NAMALWA (cell line): ENCODE measurements at places on chromosomes 1 and 21.
A peak's percentile ranks its signal among the peaks of the same experiment; 100 is the strongest.

GRCh38 chr1:26066160-26066559 is 1.3 kb downstream of the TRIM63 start:
- DNase-seq = no peak

GRCh38 chr1:151693057-151693651 is 23.4 kb downstream of the CELF3 start:
- DNase-seq = peak; percentile 46

DNA sequence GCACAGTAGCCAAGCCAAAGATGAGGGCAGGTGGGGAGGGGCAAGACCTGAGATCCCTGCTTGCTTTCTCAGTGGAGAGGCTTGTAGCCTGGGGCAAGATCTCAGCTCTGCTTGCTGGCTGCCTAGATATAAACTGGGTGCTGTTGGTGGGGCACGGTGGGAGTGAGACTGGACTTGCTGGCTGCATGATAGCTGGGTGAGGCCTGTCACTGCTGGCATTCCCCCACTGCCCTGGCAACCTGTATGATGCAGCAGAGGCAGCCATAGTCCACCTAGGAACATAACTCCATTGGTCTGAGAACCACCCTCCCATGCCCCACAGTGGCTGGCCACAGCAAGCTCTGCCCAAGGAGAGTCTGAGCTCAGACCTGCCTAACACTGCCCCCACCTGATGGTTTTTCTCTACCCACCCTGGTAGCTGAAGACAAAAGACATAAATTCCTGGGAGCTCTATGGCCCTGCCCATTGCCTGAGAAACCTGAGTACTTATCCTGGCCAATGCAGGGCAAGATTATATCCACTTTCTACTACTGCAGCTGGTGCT is 261.9 kb upstream of the DEPDC1 start:
- no peak for DNase-seq

DNA sequence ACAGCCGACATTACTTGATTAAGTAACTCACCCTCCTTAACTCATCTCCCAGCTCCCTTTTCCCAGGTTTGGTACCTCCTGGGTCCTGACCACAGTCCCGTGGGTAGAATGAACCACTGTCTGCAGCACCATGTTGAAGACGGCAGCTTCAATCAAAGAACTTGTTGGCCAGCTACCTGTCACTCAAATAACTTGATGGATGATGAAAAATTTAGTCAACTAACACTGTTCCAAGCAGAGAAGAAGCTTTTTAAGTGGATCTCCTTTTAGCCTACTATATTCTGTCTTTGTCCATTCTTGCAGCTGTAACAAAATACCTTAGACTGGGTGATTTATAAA is 138.4 kb upstream of the F3 start:
- no peak for DNase-seq

- peak; percentile 65 for DNase-seq
Observed at GRCh38 chr1:107529511-107530149, 388.8 kb downstream of the NTNG1 start.

- no peak for DNase-seq
Observed at GRCh38 chr1:6301526-6301925, 40.6 kb upstream of the GPR153 start.

DNA sequence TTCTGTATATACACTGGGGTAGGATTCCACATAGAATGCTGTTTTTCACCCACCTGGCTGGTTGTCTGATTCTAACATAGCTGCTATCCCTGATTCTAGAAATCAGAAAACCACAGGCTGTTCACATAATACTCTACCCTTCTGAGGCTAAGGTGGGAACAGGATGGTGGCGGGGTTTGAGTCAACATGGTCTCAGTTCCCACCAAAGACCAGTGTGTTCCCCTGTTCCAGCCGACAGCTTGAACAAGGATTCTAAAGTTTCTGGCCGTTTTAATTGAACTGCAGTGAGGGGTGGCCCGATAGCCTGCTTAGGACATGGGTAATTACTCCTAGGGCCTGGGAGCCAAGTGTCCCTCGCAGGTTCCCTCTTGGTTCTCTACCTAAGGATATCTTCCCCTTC is 38.4 kb downstream of the PEX14 start:
- DNase-seq = no peak

- DNase-seq = no peak
Observed at GRCh38 chr1:87170931-87171598, 157.6 kb upstream of the LMO4 start.

GRCh38 chr1:29638281-29638680 is 402.0 kb downstream of the PTPRU start:
- DNase-seq = no peak

- DNase-seq = peak; percentile 9
Observed at GRCh38 chr1:244851546-244852231, 12.7 kb downstream of the HNRNPU start.

DNA sequence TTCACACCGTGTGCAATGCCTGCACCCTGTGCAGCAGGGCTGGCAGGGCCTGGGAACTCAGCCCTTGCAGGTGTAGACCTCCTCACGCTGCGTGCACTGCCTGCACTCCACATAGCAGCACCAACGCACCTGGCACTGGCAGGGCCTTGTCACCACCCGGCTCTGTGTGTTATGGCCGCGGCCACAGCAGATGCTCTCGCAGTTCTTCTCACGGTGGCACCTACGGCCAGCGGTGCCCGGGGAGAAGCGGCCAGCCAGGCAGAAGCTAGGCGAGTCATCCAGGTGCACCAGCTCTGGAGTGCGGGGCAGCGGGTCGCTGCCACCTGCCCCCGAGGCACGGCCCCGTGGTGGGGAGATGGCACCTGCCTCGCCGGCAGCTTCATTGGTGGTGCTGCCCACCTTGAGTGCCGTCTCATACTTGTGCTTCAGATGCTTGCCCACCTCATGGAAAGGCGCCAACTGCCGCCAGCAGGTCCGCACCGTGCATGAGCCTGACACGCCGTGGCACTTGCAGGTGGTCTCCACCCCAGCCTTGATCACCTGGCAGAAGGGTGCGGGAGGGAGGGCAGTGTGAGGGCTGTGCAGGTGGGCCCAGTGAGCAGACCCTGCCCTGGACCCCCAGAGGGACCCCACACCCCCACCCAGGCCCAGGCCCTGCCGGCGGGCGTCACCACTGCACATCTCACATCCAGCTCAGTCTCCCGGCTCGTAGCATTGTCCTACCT is 26.1 kb downstream of the WNT9A start:
- no peak for DNase-seq

GRCh38 chr1:93774707-93775106 is 93.1 kb upstream of the BCAR3 start:
- DNase-seq = no peak

DNA sequence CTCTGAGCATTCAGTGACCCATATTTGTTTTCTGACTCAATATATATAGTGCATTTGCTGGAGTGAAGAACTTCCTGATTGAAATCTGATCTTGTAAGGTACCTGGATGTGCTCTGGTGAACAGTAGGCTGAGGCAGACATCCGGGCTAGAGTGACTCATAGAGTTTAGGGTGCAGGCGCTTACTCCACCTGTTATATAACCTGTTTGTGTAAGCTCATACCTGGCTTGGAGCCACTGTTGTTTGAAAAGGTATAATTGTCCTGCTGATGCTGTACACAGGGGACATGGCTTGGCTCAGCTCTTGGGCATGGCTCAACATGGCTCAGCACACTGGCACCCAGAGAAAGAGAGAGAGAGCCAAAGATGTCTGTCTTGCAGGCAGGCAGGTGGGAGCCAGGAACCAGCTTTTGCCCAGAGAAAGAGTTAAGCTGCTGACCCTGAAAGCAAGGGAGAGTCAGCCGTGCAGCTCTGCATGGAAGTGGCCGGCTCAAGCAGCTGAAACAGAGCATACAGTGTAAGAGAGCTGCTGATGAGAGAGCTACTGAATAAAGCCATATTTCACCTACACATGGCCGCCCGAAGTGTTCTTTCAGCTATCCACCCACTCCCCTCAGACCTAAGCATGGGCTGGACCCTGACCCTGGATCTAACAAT is 43.2 kb downstream of the GJA5 start:
- no peak for DNase-seq

DNA sequence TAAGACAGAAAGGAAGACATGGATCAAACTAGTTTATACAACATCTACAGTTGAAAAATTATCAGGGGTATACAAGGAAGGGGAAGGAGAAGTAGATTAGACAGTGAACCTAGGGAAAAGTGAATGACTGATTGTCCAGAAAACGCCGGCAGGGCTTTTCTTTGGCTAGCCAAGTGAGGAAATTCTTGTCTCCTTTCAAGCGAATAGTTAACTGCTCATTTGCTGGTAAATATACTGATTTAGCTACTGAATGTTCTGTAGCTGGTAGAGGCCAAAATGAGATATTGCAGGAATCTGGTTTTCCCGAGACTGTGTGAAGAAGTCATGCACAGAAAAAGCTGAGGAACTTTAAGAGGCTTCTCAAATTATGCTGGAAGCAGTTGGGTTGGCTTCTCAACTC is 128.5 kb upstream of the ZNHIT6 start:
- no peak for DNase-seq

GRCh38 chr1:150762552-150762951 is 3.0 kb downstream of the CTSS start:
- no peak for DNase-seq

DNA sequence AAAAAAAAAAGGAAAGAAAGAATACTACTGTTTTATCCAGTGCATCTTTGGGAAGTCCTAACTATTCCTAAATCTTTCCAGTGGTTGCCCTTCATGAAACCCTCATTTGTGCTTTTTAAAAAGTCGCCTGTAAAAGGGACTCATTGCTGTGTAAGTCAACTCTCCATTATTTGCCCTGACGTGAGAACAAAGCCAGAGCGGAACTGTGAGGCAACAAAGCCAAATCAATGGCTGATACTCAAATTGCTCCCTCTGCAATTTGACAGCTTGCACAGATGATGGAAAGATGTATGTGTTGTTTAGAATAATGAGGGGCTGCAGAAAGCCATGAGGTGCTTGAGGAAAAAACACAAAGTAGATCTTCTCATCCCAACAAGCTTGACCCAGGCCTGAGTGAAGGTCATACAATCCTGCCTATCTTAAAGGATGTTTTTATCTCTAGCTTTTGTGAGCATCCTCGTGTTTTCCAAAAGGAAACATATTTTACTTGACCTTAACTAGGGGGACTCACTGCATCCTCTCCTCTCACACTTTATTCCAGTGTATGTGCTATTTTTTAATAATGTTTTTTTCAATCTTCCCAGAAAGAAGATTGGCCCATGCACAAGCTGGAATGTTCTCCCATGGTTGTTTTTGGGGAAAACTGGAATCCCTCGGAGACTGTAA is 33.4 kb downstream of the SMYD2 start:
- no peak for DNase-seq

DNA sequence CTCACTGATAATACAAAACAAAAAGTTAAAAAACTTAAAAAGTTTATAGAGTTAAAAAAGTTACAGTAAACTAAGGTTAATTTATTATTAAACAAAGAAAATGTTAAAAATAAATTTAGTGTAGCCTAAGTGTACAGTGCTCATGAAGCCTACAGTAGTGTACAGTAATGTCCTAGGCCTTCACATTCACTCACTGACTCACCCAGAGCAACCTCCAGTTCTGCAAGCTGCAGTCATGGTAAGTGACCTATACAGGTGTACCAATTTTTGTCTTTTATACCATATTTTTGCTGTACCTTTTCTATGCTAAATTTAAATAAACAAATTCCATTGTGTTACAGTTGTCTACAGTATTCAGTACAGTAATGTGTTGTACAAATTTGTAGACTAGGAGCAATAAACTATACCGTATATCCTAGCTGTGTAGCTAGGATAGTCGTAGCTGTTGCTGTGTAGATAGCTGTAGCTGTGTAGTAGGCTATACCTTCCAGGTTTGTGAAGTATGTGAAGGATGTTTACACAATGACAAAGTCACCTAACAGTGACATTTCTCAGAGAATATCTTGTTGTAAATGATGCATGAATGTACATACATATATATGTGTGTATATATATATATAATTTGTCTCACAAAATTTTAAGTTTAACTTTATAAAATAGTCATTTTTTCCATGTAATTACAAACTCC is 140.2 kb downstream of the TGFB2 start:
- DNase-seq = no peak

GRCh38 chr1:161260376-161261260 is 2.1 kb downstream of the PCP4L1 start:
- DNase-seq = no peak
